Amygdala (tissue), 56 donors: ENCODE measurements at places on chromosomes 7 and 10.
A peak's percentile ranks its signal among the peaks of the same experiment; 100 is the strongest.

GRCh38 chr7:133704453-133704852, 422.7 kb upstream of the LRGUK start:
- DNase-seq, result no peak

DNA sequence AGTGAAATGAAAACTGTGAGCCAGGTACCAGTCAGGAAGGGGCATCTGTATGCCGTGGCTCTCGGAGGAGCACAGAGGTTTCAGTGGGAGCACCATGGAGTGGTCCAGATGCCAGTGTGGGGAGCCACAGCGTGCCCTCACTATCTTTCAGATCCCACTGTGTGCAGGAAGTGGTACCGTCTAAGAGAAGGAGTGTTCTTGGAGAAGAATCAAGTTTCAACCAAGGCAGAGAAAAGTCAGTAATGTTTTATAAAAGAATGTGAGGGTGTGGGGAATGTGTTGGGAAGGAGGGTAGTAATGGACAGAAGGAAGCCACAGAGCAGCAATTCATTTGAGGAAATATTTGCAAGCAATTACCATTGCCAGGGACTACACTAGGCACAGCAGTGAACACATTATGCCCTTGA, 35.6 kb downstream of the PRKAR2B start:
- no peak for DNase-seq

DNA sequence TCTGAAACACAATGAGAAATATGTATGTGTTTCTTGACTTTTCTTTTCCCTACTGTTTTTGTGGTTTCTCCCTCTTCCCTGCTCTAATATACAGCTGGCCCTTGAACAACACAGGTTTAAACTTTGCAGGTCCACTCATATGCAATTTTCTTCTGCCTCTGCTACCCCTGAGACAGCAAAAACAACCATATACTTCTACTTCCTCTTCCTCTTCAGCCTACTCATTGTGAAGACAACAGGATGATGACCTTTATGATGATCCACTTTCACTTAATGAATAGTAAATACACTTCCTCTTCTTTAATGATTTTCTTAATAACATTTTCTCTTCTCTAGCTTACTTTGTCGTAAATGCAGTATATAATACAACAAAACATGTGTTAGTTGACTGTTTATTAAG, 35.0 kb upstream of the DGKB start:
- DNase-seq, result no peak

- DNase-seq, result peak; percentile 15
These were observed 4.6 kb downstream of the DENND11 start for GRCh38 chr7:141697211-141697871.

GRCh38 chr7:98930921-98931320, 52.6 kb downstream of the TRRAP start:
- DNase-seq, result no peak

DNA sequence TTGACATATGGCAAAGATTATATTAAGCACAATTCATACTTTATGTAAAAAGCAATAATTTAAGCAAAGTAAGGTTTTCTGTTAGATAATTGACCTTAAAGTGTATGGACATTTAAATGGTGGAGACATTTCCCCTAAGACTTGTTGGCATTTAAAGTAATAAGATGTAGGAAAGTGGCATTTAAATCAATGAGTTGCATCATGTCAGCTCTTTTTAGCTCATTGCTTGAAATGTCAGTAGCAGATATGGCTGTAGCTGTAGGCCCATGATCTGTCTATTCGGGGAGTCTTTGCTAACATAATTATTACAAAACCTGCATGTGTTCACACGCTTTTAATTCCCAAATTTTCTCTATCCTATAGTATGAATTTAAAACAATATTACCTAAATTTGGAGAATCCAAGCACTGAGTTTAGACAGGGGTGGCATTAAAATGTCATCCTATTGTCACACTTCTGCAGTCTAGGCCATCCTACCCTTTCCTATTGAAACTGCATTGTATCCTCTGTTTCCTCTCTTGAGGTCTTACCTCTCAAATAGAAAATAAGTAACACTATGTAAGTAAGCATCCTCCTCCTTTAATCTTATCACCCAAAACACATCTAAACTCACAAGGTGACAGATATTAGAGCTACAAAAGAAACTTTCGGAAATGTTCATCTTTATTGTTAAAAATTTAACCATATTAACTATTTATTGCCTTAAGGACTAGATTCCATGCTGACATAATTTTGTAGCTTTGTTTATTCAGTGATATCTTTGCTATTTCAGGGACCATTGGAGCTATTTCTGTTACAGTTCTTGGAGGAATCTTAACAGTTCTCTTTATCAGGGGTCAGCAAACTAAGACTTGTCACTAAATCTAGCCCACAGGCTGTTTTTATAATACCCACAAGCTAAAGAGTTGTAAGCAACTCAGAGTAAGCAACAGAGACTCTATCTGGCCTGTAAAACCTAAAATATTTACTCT, 91.2 kb downstream of the LCOR start:
- no peak for DNase-seq
